ENCODE measurements at places on chromosomes 3 and 15.

DNA sequence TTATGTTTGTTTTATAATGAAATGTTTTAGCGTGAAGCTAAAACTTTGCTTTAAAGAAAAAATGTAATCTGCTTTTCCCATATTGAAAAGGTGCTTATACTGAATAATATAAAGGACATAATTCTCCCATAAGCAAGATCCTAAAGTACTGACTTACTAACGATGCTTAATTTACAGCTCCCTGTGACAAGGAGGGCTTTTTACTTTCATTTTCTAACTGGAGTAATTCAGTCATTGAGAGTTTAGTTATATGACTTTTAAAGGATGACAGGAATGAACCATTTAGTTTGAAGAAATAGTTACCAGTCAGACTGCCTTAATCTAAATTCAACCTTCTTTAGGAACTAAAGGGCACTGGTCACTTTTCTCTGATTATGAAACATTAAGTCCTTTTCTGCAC is 19.3 kb upstream of the ZPLD1 start:
- DNase-seq = no peak

GRCh38 chr15:48946074-48946839 is 17.5 kb downstream of the SHC4 start:
- no peak for DNase-seq

DNA sequence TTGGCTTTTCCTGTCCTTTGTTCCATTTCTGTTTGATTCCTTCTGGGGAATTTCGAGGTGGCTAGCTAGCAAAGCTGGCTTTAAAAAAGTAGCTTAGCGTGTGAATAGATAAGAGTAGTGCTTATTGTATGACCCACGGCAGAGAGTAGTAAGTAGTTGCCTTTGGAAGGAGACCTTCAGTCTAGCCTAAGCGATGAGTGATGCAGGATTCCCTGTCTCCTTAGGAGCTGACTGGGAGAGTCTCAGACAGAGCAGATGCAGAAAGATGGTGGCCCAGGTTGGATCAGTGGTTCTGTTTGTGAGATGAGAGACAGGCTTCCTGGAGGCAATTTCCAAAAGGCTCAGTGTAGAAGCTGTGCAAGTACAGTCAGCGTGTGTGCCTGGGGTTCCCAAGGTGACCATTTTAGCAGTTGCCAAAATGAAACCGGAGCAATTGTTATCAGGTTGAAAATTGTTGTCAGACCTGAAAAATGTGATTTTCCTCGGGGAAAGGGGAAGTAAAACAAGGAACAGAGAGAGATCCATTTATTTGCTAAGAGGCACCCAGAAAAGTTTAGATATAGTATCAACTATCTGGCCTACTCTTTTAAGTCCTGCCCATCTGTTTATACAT is 681 bp upstream of the IL5RA start:
- no peak for DNase-seq

- DNase-seq = no peak
Measured at GRCh38 chr3:28951772-28952556, 328.9 kb upstream of the RBMS3 start.

- DNase-seq = no peak
Measured at GRCh38 chr3:195139876-195140240, 131.1 kb downstream of the XXYLT1 start.

- DNase-seq = no peak
Measured at GRCh38 chr3:193978030-193978429, 157.9 kb upstream of the HES1 start.

GRCh38 chr3:23106666-23107065 is 96.5 kb upstream of the UBE2E2 start:
- no peak for DNase-seq

GRCh38 chr3:49219132-49219531 is 47.7 kb downstream of the KLHDC8B start:
- DNase-seq = no peak

GRCh38 chr3:7692866-7693265 is 808.8 kb upstream of the LMCD1 start:
- no peak for DNase-seq

- no peak for DNase-seq
Measured at GRCh38 chr3:19886404-19886803, 47.6 kb downstream of the EFHB start.

GRCh38 chr3:46105306-46105919 is 78.1 kb upstream of the XCR1 start:
- DNase-seq = no peak

- no peak for DNase-seq
Measured at GRCh38 chr15:31516440-31516839, 189.8 kb downstream of the KLF13 start.

- DNase-seq = peak; percentile 63
Measured at GRCh38 chr15:96330064-96330449, 443 bp upstream of the NR2F2 start.

DNA sequence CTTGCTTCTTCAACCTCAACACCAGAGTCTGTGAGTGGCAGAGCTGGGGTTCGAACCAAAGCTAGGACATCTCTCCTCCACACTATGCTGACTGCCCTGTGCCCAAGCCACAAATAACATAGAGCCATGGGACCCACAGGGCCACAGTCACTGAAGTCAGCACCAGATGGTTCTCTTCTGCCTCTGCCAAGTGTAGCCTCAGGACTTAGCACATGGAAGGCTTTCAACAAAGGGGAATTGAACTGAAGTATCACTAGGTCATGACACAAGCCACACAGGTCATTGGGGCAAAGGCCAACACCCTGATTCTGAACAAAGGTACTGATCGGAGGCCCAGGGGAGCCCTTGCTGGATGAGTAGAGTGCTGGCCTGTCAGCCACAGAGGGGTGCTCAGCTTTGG is 83.6 kb downstream of the BDH1 start:
- no peak for DNase-seq

DNA sequence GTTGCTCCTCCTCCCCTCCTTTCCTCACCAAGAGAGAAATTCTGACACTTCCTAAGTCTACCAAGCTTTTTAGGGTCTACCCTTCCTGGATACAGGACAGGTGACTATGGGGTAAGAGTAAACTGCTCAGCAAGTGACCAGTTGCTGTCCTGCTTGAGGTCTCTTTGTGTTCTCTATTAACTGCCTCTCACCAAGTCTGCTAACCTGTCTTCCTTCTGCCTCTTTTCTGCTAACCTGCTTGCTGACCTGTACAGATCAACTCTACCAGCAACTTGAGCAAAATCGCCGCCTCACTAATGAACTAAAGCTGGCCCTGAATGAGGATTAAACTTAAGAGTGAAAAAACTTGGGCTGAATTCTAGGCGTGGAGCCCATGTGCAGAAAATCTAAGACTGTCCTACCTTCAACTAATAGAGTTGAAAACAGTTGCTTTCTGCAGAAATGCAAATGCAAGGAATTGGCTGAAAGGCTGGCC is 27.1 kb downstream of the TPM1 start:
- no peak for DNase-seq

DNA sequence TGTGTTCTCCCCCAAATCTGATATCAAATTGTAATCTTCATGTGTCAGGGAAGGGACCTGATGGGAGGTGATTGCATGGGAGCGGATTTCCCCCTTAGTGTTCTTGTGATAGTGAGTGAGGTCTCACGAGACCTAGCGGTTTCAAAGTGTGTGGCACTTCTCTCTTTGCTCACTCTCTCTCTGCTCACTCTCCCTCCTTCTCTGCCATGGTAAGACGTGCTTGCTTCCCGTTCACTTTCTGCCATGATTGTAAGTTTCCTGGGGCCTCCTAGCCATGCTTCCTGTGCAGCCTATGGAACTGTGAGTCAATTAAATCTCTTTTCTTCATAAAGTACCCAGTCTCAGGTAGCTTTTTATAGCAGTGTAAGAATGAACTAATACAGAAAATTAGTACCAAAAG is 30.6 kb upstream of the OR5H6 start:
- DNase-seq = no peak

GRCh38 chr15:36791844-36792571 is 212.6 kb downstream of the CDIN1 start:
- DNase-seq = no peak

GRCh38 chr3:107525644-107526305 is 3.0 kb downstream of the BBX start:
- no peak for DNase-seq

GRCh38 chr3:151835751-151836525 is 22.0 kb downstream of the AADAC start:
- no peak for DNase-seq

DNA sequence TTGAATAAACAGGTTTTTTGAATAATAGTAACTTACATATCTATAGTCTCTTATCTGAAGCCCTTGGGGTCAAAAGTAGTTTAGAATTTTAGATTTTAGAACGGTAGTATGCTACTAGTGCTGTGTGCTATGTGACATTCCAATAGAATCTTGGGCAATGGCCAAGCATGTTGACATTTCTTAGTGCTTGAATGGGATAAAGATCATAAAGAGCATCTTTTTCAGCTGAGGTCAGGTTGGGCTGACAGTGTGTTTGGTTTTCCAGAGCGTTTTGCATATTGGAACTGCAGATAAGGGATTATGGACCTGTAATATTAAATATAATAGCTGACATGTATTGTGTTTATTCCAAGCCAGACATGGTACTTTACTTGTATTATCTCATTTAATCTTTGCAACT is 32.1 kb downstream of the CNTN4 start:
- no peak for DNase-seq

GRCh38 chr3:102661707-102662497 is 227.1 kb downstream of the ZPLD1 start:
- DNase-seq = no peak

DNA sequence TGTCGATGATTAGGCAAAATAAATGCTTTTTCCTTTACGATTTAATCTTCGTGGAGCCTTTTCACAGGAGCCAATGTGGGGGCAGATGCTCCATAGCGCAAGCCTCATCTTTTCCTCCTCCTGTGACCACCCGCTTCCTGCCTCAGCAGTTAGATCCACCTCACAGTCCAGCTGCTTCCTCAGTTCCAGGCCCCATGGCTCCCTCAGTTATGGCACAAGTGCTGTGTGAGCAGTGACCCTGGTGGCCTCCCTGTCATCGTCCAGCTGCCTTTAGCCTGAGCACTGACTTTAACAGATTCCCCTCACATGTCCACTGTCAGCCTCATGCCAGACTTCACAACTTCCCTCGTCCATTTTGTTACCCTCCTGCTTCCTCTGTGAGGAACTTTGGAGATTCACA is 424.6 kb upstream of the GBE1 start:
- DNase-seq = no peak

- no peak for DNase-seq
Measured at GRCh38 chr3:23809294-23809693, 3.5 kb downstream of the UBE2E1 start.

DNA sequence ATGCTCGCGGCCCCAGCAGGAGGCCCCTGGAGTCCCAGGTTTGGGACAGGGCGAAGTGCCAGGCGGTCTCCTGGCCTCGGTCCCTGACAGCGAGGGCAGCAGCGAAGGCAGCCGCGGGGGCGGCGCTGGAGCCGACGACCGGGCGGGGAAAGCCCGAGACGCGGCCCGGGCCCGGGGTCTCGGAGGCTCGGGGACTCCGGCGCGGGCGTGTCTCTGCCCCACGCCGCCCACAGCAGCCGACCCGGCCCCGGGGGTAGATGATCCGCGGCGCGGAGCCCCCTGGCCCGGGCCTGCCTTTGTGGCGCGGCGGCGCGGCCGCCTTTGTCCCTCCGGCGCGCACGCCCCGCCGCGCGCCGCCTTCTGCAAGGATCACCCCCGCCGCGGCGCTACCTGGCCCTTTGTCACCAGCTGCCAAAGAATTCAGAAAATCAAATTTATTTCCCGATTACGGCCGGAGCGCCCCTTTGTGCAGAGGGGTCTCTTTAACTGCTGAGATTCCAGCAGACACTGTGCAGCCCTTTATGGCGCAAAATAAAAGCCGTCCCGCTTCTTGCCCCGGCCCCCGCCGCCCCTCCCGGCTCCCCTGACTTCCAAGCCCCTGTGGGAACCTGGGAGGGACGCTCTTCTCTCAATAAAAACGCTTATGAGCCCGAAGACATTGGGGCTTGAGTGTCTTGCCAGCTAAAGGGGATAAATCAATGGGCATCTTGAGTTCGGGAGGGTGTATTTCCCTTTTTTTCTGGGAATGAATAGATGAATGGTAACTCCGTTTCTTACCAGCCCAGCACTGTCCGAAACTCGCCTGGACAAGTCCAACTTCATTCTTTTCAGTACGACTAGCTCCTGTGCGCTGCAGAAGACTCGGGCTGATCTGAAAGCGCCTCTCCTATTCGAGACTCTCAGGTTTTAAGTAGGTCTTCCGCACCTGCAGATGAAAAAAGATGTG is 68.4 kb downstream of the HES1 start:
- DNase-seq = no peak

DNA sequence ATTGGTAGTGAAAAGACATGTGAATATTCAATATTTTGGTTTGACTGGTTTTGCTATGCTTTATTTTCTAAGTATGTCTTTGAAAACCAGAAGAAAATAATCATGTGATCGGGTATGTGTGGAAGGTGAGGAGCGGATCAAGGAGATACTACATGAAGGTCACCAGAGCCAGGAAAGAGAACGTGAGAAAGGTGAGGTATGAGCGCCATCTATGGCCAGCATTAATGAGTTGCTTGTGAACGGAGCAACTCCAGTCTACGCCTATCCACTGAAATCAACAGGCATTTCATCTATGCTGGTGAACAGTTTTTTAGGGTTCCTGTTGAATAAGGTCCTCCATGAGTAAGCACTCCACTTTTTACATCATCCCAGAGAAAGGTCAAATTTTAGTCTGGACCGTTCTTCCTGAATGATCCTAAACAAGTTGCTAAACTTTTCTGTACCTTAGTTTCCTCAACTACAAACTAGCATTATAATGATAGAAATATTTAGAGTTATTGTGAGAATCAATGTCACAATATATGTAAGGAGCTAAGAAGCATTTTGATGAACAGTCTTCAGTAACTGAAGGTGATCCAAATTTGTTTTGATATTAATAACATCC is 1435.2 kb upstream of the CADM2 start:
- peak; percentile 55 for DNase-seq

- no peak for DNase-seq
Measured at GRCh38 chr3:4052706-4053105, 250.5 kb upstream of the SETMAR start.

GRCh38 chr3:106759731-106760130 is 617.5 kb upstream of the CCDC54 start:
- DNase-seq = no peak

DNA sequence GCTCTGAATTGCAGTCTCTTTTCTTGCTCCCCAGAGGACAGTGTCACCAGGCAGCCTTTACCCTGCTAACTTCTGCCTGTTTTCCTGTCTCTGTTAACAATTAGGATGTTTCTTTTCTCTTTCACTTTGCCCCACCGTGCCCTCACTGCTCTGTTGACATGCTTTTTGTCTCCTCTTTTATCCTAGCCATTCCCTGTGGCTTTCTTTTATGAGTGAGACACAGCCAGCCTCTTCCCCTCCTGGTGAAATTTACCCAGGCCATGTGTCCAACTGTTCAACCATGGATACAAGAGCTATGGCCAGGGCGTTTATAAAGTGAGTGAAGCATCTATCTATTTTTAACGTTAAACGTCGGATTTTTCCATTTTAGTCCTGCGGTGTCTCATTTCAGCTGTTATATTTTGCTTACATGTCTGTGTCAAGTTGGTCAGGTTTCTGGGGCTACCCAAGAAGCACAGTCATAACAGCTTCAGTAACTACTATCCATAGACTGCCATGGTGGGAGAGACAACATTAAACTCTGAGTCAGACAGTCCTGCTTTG is 443.2 kb upstream of the AZI2 start:
- DNase-seq = no peak

GRCh38 chr3:44132061-44132460 is 109.6 kb upstream of the TOPAZ1 start:
- DNase-seq = no peak
